Thymus (tissue), 14 donors: ENCODE measurements at places on chromosomes 5 and 9. TPM values are rescaled to one million over a fixed set of nuclear protein-coding genes. Genes with fewer than 3 reads are reported as not detected.

The GPR151 gene
- 0.07 TPM for polyA plus RNA-seq

The CCDC192 gene
- 0.11 TPM for polyA plus RNA-seq

The DEPDC1B gene
- 4.9 TPM for polyA plus RNA-seq

The GBGT1 gene
- 5.3 TPM for polyA plus RNA-seq

The SLC6A19 gene
- polyA plus RNA-seq, result 0.16 TPM

The ADAMTSL1 gene
- 0.34 TPM for polyA plus RNA-seq

The GMCL2 gene
- under 0.01 TPM for polyA plus RNA-seq
